ENCODE measurements at places on chromosomes 4 and X.

DNA sequence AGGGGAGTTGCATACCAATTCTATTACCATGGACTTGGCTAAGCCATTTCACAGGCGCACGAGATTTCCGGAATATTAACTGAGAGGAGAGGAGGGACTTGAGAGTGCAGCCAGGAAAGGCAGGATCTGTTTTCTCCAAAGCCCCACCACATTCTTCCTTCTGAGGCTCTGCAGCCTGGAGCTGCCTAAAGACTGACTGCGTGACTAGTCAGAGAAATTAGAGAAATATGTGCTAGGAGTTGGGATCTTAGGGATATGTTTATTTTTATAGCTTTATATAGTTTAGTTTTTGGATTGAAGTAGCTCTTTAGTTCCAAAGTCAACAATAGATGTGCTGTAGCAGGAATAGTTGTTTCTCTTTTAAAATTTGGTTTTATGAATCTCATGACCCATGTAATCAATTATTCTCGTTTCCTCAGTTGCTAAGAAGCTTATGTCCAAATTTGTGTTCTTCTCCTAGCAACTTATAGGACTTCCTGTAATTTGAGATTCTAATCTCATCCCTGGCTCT, 300.1 kb upstream of the DDX53 start:
- DNase-seq, result peak; percentile 20

- DNase-seq, result no peak
Observed at GRCh38 chrX:124239324-124239723, 93.1 kb upstream of the TEX13D start.

GRCh38 chrX:101691835-101692234, 32.2 kb upstream of the ARMCX2 start:
- peak; percentile 18 for DNase-seq

GRCh38 chr4:38109370-38109769, 149.2 kb downstream of the PTTG2 start:
- DNase-seq, result no peak

- DNase-seq, result peak; percentile 2
Observed at GRCh38 chr4:48699475-48699874, 80.6 kb downstream of the FRYL start.

DNA sequence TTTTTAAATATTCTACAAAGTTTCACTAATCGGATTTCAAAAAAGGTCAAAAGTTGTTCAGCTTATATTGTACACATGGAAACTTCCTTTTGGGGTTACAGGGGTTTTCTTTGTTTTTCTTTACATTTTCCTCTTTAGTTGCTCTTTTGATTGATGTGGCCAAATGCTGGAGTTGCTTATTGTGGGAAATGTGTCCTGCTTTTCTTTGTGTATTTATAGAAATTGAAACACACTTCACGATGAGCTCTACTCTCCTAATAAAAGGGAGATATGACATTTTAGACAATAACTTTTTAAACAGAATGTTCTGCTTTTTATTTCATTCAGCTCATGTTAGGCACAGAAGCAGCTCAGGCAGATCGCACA, 50.7 kb upstream of the SPRY1 start:
- no peak for DNase-seq

GRCh38 chr4:87855559-87855958, 22.8 kb downstream of the MEPE start:
- no peak for DNase-seq
